T1000 (cell line): ENCODE measurements at places on chromosomes 1 and 21.
A peak's percentile ranks its signal among the peaks of the same experiment; 100 is the strongest.

DNA sequence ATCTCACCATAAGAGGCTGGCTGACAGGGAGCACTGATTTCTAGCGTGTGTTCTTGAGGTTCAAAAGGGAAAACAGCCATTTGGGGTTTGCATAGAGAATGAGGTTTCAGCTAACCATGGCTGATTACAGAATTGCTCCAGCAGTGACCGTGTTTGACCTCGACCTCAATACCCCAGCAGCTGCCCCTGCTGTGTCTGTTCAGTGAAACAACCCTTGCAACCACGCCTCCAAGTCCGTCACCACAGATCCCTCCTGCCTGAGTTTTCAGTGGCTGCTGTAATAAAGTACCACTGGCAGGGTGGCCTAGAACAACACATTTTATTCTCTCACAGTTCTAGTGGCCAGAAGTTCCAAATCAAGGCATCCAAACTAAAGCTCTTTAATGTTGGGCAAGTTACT, 147.7 kb downstream of the HUNK start:
- DNase-seq = no peak

DNA sequence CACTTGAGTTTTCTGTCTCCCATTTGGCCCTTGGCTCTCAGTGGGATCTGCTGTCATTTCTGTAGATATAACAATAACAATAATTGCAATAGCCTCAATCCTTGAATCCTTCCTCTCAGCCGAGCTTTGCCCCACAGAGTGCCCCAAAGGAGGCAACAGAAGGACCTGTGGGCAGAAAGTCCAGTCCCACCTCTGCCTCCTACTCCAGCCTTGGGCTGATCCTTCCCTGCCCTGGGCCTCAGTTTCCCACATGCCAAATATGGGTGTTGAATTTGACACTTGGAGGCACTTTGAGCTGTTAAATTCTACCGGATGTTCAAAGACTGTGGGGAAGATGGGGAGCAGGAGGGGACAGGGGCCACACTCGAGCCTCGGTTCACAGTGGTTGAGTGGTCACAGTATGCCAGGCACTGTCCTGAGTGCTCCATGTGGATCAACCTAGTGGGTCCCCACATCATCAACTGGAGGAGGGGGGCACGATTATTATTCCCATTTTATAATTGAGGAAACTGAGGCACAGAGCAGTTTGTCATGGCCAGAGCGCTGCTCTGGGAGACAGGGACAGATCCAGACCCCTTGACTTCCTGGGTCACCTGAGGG, 307.1 kb downstream of the MATN1 start:
- DNase-seq = no peak

DNA sequence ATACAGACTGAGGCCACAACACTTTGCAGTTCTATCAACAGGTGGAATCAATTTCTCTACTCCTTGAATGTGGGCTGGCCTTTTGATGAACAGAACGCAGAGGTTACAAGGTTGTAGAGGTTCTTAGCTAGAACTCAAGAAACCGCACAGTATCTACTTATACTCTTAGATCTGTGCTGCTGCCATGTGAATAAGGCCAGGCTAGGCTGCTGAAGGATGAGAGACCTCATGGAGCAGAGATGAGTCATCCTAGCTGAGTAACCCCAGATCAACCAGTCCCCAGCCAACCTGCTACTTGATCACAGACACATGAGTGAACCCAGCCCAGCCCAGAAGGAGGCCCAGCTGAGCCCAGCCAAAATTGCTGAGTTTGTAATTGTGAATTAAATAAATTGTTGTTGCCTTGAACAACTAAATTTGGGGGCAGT, 35.3 kb upstream of the BCAR3 start:
- peak; percentile 52 for DNase-seq

- no peak for DNase-seq
Measured at GRCh38 chr1:157404063-157404501, 148.2 kb downstream of the FCRL5 start.

DNA sequence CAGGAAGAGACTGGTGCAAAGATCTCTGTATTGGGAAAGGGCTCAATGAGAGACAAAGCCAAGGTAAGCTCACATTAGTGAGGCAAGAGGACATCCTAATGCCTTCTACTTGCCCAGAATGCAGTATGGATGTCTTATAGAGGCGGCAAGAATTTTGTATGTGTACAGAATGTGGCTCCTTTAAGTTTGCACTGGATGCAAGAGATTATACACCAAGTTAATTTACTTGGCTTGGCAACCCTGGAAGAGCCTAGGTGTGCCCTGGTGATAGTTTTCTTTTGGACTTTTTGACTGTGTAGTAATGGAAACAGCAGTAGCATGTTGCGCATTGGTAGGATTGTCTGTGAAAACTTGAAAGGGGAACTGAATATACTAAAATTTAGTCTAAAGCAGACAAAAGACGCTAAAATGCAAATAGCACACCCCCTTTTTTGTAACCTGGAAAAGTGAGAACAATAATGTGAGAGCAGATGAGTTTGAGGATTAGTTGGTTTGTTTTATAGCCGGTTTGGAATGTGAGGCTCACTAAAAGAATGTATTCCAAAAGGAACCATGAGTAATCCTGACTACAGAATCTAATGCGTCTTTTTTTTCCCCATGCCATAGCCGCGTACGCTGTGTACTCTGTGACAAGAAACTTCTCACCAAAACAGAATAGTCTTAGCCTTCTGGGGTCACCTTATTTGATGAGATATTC, 18.1 kb downstream of the KHDRBS1 start:
- DNase-seq = no peak

DNA sequence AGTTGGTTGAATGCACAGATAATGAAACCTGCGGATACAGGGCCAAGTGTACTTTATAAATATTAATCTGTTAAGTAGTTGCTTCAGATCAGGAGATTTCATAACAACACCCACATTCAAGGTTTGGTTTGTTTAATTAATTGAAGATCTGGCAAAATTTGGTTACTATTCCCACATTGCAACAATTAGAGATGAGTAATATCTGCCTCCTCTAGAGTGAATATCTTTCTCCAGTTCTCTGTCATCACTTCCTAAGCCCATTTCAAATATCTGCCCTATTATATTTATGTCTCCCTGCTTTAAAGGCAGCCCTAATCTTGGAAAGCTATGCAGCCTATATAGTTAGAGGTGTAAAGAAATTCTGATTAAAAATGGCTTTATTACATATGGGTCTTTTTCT, 61.4 kb downstream of the PPP2R5A start:
- no peak for DNase-seq

DNA sequence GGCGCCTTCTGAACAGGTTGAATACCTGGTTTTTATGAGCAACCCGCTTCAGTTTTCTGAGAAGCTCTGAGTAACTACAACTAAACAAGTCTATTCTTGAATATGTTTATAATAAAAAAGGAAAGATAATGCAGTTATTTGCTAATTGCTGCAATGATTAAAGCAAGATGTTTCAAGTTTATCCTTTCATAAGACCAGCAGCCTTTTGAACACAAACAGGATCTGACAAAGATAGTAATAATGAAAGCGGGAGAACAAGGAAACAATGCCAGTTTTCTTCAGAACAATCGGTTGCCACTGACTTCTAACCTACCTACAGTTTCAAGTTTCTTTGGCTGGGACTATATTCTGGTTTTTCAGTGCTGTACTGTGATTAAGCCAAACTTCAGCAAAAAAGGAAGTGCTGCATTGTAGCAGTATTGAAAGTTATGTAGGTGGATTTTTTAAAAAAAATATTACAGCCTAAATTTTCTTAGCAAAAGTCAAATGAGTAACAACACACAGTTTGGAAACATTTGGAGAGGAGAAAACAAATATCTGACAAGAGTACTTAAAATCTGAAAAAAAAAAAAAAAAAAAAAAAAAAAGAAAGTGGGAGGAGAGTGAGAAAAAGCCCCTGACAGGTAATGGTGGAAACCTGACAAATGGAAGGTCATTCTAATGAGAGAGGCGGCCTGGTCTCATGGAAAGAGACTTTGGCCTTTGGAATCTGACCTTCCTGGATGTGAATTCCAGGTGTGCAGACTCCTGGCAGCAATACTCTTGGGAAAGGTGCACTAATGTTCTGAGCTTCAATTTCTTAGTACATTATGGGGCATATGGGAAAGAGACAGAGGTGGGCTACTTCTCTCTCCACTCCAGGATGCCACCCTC, 11.4 kb downstream of the KCNJ15 start:
- DNase-seq = no peak

GRCh38 chr1:87853576-87854351, 525.1 kb downstream of the LMO4 start:
- DNase-seq = no peak

DNA sequence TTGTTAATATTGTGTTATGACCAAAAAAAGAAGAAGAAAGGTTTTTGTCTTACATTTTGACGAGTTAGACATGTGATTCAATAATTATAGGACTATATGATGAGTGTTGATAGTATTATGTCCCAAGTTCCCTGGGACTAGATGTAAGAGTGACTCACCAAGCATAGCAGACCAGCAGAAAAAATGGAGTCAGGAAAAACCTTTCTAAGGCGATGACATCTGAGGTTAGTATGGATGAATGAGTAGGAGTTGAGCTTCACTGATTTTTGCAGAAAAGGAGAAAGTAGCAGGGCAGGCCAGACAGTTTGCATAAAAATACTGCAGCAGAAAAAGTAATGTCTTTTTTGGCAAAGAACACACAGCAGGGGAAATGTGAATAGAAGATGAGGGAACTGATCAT, 1041.3 kb upstream of the ADGRL4 start:
- DNase-seq = no peak

GRCh38 chr1:204487256-204487615, 7.4 kb downstream of the PIK3C2B start:
- DNase-seq = no peak

DNA sequence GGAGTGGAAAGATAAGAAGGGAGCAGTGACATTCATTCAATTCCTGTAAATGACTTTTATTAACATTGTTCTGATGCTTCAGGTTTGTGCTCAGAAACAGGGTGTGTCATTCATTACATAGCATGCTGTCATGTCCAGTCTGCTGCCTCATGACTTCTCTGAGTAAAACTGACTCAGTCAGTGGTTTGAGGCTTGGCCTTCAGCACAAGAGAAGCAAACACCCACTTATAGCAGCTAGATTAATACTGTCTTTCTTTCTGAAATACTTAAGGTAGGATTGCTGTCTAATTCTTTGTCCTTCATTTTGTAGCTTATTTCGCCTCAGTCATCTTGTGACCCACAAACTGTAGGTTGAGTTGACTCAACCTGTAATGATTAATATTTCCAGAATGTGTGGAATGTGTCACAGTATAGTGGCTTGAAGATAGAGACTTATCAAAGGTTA, 32.9 kb downstream of the RASAL2 start:
- DNase-seq = peak; percentile 37

GRCh38 chr1:4109628-4109940, 209.5 kb upstream of the C1orf174 start:
- no peak for DNase-seq

GRCh38 chr1:182196897-182197870, 135.7 kb upstream of the ZNF648 start:
- DNase-seq = no peak

DNA sequence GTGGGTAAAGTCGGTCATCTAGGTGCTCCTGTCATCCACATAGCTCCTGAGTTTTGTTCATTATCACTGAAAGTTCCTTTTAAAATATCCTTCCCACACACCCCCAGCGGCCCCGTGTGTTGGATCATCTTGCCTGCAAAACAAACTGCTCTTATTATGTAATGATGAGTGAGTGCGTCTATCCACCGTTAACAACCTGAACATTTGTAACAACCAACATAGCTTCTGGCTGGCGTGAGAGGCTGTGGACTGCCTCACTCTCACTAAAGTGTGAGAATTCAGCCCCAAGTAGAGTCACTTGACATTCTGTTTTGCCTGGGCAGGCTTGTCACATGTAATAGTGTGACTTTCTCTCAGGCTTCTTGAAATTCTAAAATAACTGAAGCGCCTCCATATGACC, 14.5 kb upstream of the KCNA2 start:
- DNase-seq = no peak

GRCh38 chr1:166136222-166136621, 30.6 kb downstream of the FAM78B start:
- no peak for DNase-seq

- no peak for DNase-seq
Measured at GRCh38 chr21:44848821-44849521, 24.5 kb downstream of the PTTG1IP start.

DNA sequence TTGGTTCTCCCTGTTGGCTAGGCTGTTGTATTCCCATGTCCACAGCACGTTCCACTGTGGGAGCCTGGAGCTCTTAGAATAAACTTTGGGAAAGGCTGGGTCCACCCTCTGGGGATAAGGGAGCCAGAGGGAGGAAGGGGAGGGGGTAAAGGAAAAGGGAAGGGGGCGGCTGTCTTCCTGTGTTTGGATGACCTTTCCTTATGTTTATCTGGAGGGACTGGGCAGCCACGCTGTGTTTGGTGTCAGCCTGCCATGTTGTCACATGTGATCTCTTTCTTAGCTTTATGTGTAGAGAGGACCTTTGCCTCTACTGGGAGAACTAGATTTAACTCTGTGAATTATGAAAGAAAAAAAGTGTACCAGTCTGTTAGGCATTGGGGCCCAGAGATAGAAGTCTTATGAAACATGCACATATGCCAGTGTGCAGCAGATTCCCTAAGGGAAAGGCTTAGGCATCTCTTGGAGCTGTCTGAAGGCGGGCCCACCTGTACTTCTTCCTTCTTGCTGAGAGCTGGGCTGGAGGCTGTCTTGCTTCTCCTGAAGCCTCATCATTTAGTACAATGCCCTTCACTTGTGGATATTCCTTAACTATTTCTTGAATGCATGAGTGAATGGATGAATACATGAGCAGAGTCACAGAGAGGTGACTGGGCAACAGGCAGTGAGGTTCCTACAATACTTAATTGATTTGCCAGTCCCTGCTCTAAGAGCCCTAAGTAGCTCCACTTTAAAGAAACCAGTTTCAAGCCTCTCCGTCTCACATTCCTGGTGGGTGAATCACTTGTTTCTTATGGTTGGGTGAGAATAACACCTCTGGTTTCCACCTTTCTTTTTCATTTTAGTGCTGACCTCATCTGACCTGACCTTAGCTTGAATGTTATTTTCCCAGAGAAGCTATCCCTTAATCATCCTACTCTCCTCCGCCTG, 62.5 kb upstream of the ARHGAP29 start:
- DNase-seq = no peak

- no peak for DNase-seq
Measured at GRCh38 chr1:224851848-224852261, 77.6 kb upstream of the DNAH14 start.
